ENCODE measurements at places on chromosomes 3 and 15.

- no peak for DNase-seq
These were observed 748 bp downstream of the MRPS25 start for GRCh38 chr3:15064299-15064834.

DNA sequence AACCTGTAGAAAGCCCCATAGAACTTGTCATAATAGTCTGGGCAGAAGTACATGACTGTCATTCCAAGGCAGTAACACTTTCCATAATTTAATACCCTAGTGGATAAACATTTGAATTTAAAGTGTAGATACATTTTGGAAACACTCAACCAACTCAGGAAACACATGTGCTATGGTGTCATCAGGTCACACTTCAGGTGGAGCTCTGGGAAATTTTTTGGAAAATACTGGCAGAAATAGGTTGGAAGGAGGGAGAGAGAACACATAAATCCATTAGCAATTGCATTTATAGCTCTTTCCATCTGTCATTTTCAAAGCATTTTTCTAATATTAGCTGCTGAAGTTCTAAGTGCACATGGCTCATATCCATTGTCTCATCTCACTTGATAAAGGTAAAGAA lies 135.7 kb downstream of the MEIS2 start:
- DNase-seq = no peak

DNA sequence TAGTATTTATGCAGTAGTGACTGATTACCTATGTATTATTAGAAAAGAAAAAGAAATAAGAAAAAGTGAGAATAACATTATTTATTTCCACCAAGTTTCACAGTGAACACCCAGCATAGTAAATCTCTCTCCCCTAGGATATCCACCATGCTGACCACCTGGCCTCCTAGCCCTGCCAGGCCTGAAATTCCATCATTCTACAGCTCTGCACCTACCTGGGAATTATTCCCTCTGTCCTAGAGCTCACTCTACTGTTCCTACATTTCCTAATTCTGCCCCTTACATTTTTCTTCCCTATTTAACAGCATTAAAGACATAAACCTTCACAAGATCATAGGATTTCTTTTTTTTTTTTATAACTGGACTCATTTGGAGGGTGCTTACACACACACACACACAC lies 525.3 kb upstream of the PPP2R3A start:
- no peak for DNase-seq

- no peak for DNase-seq
These were observed 41.0 kb downstream of the MCTP2 start for GRCh38 chr15:94272251-94272898.

DNA sequence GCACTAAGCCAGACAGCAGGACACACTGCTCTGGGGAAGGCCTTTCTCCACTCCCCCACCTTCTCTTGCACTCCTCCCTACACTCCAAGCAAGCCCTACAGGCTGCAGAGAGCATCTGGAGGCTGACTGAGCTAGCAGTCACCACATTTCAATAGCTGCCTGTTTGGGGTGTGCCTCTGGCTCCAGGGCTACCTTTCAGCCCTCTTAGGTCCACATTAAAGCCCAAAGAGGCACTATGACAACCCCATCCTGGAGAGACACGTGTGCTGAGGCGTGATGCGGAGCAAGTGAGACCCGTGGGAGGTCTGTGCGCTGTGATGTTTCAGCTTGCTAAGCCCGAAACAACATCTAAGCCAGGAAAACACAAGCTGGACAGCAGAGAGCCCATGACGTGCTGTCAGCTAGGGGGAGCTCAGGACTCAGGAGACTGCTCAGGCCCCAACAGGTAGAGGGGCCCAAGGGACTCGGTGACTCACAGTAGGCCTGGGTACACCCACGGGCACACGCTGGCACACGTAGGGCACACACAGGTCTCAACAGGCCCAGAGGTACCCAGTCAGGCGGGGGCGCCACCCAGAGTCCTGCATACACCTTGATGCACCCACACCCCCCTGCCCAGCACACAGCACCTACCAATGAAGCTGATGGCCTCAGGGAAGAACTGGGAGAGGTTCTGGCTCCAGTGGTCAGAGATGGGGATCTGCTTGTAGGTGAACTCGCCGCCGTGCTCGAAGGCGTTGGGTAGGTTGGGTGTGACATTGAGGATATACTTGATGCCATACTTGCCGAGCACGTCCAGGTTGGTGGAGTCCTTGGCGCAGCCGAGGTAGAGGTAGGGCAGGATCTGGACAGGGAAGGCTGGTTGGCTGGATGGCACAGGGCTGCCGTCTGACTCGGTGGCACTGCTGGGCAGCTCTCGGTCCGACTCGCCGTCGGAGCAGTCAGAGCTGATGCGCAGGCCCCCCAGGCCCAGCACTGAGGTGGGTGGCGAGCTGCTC lies 2.8 kb downstream of the DUSP7 start:
- no peak for DNase-seq

GRCh38 chr3:66808891-66809594 lies 189.1 kb upstream of the KBTBD8 start:
- no peak for DNase-seq

DNA sequence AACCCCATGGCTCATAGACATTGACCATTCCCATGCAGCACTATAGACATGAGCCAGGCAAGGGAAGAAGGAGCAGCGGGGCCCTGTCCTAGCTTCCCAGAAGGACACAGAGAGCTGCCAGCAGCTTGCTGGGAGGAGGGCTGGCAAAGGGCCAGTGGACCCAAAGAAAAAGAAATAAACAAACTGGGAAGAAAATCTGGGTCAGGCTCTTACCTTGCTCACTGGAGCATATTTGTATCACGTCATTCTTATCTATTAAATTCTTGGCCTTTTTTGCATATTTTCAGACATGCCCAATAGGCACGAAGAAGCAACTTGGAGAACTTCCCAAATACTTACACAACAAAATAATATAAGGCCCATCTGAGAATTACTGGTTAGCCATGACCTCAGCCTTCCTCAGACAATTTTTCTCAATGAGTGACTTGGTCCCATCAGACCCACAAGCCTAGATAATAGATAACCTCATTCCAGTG lies 28.4 kb downstream of the RASGRP1 start:
- peak; percentile 92 for DNase-seq

- DNase-seq = no peak
These were observed 527 bp downstream of the CSNK1G1 start for GRCh38 chr15:64355348-64355943.

GRCh38 chr15:78351539-78351938 lies 11.4 kb downstream of the CRABP1 start:
- DNase-seq = no peak
